ENCODE measurements at places on chromosomes 12 and 14.

DNA sequence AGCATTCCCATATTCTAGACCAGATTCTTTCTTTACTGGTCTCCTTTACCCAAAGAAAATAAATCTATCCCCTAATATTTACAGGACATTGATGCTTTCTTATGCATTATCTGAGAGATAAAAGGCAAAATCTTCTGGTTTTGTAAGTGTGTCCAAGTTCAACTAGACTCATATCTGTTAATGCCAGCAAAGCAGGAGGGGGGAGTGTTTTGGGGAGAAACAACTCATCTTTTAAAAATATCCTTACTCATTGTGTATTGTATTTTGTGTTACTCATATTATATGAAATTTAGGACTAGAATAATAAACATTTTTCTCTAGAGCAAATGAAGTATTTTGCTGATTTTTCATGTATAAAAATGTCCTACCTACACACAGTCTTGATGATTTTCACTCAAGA, 54.8 kb downstream of the SAMD4A start:
- no peak for DNase-seq

GRCh38 chr12:128312661-128313060, 45.7 kb downstream of the TMEM132C start:
- no peak for DNase-seq

GRCh38 chr12:43805149-43805859, 813 bp downstream of the TWF1 start:
- no peak for DNase-seq

DNA sequence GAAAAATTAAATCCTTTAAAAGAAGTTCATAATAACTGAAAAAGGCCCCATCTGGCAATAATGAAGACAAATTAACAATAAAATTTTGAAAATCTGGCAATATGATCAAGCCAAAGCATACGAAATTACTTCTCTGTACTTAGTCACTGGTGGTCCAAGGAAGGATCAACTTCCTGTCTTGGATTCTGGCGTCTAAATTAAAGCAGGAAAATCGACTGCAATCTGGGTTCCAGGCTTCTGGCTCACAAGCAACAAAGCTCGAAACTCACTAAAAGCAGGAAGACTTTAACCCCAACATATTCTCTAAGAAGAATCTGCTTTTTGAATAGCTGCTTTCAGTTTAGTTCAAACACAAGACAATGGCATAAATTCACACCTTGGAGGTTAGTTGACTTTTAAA, 49.7 kb downstream of the LRIG3 start:
- no peak for DNase-seq

DNA sequence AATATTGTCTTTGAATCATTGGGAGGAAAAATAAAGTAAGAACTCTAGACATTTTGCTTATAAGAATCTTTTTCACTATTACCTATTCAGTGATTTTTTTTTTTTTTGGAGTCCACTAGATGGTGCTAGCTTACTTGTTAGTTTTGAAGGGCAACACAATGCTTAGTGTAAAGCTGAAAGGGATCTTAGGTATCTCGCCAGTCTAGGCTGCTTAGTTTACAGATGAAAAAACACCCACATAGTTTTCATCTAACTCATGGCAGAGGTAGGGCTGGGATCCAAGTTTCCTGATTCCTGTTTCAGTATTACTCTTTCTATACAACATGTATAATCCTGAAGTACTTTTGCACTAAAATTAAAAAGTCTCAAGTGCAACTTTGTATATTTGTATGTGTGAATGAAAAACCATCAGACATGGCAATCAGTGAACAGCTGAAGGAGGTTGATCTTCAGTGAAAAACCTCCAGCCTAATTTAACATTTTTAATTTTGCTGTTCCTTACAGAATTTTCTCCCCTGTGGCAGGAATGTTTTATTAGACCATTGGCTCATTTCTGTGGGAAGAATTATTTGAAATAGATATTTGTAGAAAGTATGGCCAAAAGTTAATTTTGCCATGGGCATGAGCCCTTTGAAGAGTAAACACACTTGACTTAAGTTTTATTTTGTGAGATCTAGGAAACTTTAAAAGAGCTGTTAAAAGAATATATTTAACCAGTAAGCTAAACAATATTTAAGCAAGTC, 40.7 kb downstream of the LRRIQ1 start:
- peak; percentile 52 for DNase-seq

DNA sequence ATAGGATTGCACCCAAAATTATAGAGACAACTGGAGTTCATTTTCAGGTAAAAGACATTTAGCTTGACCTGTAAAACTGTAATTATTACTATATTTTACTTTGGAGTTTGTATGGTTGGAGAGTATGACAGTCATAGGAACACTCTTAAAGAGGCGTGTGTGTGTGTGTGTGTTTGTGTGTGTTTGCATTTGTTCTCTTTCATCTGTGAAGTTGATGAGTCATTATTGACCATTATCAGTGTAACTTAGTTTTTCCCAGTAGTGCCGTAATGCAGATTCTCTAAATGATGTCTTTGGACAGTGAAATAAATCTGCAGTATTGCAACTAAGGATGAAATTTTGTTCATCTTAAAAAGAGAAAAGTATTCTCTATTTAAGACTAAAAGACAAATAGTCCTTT, 13.0 kb downstream of the WASHC4 start:
- DNase-seq, result no peak

- no peak for DNase-seq
These were observed 51.5 kb downstream of the SLC38A4 start for GRCh38 chr12:46774322-46774633.

DNA sequence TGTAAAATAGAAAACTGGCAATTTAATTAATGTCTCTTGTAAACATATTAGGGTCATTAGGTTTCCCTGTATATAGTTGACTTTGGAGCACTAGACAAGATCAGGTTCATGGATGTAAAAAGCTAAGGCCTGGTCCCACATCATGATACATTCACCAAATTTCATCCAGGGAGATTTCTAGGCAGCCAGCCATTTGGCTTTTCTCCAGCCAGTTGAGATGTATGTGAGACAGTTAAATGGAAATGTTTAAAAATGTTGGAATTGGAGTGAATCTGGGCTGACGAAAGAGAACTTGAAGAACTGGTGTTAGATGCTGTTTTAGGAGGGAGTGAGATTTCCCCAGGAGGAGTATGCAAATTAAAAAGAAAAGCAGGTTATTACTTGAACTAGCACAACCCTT, 41.8 kb upstream of the CLEC14A start:
- DNase-seq, result no peak

GRCh38 chr12:49017891-49018260, 700 bp downstream of the PRKAG1 start:
- no peak for DNase-seq

DNA sequence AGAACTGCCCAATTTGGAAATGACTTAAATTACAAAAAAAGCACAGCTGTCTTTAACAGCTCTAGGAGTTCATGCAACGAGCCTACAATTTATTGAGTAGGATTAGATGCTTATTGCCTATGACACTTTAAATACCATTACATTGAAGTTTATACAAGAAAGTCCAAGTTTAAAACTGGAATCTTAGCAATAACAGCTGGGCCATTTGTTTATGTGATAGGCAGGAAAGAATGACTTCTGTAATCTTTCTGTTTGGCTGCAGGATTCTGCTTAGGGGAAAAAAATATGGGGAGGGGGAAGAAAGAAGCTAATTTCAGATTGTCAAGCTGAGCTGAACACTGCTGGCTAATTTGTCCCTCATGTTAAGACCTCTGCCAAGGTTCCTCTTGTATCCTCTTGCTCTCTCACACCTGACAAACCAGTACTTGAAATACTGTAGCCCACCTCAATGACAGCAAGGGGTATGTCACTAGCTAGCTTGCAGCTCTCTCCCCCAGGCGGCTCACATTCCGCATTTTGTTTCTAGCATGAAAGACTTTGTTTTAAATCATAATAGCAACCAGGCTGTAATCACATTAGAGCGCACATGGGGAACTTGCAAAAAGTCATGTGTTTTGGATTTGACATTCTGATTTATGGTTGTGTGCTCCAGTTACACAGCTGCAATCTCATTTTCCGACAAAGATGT, 384.8 kb downstream of the BMP4 start:
- peak; percentile 73 for DNase-seq

DNA sequence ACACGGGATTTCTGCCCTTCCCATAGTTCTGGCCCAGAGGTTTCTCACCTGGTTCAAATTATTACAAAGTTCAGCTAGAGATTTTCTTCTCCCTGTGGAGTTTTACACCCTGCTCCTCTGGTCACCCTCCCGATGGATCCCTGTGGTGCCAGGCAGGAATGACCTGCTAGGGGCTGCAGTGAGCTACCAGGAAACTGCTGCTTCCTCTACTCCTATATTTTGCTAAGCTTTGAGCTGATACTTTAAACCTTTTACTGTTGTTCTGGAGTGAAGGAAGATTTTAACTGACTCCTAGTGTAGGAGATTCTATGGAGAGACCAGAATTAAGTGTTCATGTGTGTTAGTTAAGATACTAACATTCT, 30.4 kb upstream of the LRIG3 start:
- DNase-seq, result no peak

DNA sequence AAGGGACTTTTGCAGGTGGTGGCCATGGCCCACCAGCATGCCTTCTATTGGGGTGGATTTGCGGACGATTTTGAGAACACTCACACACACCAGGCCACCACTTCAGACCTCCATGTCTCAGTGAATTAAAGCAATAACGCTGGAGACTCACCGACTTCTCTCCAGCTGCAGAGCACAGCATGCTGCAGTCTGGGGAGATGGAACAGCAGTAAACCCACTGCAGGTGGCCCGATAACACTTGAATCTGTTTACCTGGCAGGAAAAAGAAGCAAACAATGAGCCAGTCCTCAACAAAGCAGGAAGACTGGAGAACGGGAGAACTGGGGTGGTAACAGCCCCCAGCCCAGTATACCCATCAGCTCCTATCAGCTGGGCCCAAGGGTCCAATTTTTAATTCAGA, 21.6 kb downstream of the RFC5 start:
- DNase-seq, result no peak

- DNase-seq, result no peak
These were observed 1.6 kb downstream of the FMNL3 start for GRCh38 chr12:49705479-49706134.

DNA sequence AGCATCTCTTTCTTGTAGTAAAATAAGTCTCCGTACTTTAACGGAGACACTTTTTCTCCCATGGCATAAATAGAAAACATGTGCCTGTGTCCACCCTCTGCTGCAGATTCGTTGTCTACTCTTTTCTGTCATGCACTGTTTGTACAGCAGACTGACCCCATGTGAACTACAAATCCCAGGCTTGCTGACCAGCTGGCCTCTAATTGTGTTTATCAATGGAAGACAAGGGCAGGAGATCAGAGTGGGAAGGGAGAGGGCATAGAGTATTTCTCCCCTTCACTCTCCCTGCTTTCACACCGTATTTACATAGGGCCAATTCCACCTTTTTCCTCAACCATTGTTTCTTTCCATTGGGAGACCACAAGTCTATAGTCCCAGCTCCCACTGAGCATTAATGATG, 31.0 kb upstream of the TMTC2 start:
- no peak for DNase-seq

- DNase-seq, result no peak
These were observed 150.8 kb upstream of the FSCB start for GRCh38 chr14:44657696-44658388.

GRCh38 chr14:99001241-99001640, 270.8 kb downstream of the BCL11B start:
- no peak for DNase-seq

- DNase-seq, result no peak
These were observed 3.8 kb downstream of the COPZ1 start for GRCh38 chr12:54328595-54329337.

- peak; percentile 56 for DNase-seq
These were observed 9.8 kb upstream of the HSP90AA1 start for GRCh38 chr14:102096569-102097188.

- no peak for DNase-seq
These were observed 120.1 kb upstream of the CCND2 start for GRCh38 chr12:4153343-4153892.

DNA sequence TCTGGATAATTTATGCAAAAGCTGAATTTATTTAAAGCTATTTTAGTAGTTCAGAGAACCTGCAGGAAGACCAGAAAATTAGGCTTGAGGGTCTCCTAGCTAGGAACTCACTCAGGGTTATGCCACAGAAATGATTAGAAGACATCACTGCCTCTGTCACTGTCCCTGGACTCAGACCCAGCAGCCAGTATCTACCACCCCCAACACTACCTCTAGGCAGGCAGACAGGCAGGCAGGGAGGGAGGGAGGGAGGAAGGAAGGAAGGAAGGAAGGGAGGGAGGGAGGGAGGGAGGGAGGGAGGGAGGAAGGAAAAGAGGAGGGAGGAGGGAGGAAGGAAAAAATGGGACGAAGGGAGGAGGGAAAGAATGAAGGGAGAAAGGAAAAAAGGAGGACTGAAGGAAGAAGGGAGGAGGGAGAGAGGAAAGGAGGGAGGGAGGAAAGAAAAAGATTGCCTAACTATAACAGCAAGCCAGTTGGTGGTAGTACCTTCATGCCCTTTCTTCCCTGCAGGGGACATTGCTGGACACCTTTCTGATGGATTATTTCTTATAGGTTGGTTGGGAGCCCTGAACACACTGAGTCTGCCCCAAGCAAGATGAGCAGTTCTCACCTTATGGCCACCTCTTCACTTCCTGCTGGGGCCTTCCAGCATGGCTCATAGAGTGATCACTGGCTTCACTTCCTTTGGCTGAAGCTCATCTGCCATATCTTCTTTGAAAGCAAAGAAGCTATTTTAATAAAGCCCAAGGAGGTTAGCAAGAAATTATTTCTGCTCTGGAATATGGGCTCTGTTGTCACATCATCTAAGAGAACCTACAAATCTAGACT, 49.7 kb downstream of the KICS2 start:
- no peak for DNase-seq

GRCh38 chr12:119686355-119686754, 18.4 kb downstream of the PRKAB1 start:
- DNase-seq, result no peak

DNA sequence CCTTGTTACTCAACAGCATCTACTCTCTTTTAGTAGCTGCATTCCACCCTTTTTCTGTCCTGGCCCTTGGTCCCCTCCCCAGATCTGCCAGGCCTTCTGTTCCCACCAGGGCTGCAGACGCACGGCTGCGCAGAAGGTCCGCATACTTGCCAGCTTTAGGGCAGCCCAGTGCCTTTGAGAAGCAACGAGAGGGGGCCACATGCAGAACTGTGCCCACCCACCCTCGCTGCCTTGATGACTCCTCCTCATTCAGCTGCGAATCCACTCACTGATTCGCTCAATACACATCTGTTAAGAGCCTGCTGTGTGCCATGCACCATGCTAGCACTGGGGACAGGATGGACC, 39.2 kb downstream of the PRIMA1 start:
- no peak for DNase-seq

GRCh38 chr12:86727160-86727559, 471.0 kb upstream of the MGAT4C start:
- no peak for DNase-seq

GRCh38 chr12:14886271-14886670, 617 bp upstream of the MGP start:
- DNase-seq, result no peak

DNA sequence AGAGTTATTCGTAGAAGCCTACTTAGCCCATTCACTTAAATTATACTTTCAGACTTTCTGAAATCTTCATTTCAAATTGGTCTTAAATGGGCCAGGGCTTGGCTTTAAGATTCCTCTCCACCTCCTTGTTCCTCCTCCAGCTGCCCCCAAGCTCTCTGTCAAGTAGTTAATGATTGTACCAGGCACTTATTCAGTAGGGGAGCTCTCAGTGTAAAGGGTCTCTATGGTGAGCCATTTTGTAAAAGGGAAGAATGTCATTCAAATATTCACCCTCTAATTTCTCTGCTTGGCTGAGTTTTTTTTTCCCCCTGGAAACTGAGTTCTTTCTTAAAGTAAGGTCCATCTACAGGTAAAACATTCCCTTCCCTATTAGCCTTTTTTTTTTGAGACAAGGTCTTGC, 96.6 kb downstream of the SUDS3 start:
- no peak for DNase-seq

GRCh38 chr14:62133776-62134550, 371.7 kb downstream of the SNAPC1 start:
- DNase-seq, result no peak

All from HFF-Myc (cell line).